ENCODE measurements at places on chromosomes 11 and 22.

GRCh38 chr11:63805844-63806415 is 7.3 kb upstream of the SPINDOC start:
- no peak for DNase-seq

- DNase-seq = no peak
These were observed 5.1 kb downstream of the FAM118A start for GRCh38 chr22:45314786-45315185.

DNA sequence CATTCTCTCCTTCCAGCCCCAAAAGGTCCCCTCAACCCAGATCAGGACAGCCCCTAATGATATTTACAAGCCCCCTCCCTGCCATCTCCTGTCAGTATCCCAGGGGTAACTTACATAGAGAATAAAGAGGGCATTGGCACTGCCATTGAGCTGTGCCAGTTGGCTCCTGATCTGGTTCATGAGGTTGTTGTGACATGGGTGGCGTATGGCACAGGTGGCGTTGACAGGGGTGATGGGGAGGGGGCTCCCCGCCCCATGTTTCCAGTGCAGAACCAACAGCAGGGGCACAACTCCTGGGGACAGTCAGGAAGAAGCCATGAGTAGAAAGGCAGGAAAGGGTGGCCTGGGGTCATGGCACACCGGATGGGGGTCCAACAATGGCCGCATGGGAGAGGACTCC is 1.9 kb downstream of the LIF start:
- no peak for DNase-seq

GRCh38 chr11:1460986-1461825 is 25.4 kb downstream of the MOB2 start:
- DNase-seq = no peak
